ENCODE measurements at places on chromosomes 7 and 10.

DNA sequence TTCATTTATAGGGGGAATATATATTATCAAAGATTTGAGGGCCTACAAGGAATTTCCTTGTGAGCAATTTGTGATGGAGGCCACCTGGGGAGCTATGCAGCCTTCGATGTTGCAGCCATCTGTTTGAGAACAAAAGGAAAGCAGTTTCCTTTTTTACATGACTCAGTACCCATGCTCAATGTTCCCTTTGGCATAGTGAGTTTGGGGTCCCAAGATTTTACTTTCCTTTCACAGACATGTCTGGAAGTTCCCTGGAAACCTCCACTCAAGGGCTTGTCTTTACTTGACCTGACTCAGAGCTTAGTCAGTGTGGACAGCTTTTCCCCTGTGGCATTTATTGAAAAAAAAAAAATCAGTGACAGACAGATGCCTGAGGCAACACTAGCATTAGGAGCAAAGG lies 73.5 kb upstream of the VIPR2 start:
- no peak for DNase-seq

- no peak for DNase-seq
Observed at GRCh38 chr7:102044641-102044983, 227.2 kb downstream of the CUX1 start.

DNA sequence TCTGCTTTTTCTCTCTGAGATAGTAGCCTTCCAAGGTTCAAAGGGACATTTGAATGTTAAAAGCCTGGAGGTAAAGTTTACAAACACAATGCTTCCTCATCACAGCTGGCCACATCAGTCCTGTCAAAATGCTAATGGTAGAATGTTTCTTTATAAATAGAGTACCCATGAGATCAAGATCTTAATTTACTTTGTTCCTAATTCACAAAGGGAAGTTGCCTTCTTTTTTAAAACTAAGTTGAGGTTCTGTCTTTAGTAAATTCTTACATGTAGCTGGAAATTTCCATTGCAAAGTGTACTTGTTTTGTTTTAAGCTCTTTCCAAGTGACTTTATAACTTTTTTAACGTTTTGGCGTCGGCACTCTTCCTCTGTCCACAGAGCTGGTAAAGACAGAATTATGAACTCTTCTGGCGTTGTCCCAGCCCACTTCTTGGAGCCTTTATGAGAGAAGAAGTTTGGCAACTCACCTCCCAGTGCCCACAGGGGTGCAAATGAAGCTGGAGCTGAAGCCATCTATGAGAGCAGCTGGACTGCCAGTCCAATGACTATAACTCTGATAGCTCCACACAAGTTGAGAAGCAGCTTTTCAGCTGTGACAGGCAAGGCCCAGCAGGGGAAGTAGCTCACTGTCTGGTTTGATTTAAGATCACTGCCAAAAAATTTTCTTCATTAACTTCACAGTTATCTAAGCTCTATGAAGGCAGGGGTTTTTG lies 23.3 kb downstream of the FZD1 start:
- peak; percentile 9 for DNase-seq

DNA sequence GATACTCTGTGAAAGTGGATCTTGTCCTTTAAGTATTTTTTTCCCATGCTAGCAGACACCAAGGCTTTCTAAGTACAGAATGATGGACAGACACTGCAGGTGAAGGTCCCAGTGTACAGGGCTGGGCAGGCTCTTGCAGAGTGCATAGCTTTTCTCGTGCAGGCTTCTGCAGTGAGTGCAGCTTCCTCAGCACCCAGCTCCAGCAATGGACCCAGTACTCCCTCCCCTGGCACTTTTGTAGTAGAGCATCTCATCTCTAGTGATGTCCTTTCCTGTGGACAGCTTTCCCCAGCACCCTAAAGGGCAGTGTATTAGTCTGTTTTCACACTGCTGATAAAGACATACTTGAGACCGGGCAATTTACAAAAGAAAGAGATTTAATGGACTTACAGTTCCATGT lies 104.3 kb downstream of the CUL2 start:
- DNase-seq, result no peak

DNA sequence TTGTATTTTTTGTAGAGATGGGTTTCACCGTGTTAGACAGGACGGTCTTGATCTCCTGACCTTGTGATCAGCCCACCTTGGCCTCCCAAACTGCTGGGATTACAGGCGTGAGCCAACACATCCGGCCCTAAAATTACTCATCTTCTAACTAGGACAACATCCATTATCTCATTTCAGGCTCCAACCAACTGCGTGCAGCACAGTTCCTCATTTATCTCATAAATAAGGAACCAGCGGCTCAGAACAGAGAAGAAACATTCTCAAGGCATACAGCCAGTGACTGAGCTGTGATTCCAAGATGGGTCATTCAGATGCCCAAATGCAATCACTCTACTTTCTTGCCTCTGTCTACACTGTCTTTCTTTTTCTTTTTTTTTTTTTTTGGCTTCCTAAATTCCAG lies 356.1 kb downstream of the ELMO1 start:
- no peak for DNase-seq

- DNase-seq, result peak; percentile 1
Observed at GRCh38 chr7:2978408-2978807, 65.3 kb downstream of the CARD11 start.

DNA sequence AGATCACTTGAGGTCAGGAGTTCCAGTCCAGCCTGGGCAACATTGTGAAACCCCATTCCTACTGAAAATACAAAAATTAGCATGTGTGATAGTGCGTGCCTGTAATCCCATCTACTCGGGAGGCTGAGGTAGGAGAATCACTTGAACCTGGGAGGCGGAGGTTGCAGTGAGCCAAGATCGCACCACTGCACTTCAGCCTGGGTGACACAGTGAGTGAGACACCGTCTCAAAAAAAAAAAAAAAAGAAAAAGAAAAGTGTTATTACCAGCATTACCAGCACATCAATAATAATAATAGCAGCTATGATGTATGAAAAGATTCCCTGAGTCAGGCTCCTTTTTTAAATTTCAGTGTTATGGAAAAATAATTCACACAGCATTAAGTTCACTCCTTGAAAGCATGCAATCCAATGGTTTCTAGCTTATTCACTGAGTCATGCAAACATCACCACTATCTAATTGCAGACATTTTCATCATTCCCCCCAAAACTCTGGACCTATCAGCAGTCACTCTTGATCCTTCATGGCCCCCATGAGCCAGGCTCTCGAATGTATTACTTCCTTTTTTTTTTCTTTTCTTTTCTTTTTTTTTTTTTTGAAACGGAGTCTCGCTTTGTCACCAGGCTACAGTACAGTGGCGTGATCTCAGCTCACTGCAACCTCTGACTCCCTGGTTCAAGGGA lies 228.4 kb downstream of the FANK1 start:
- DNase-seq, result no peak

DNA sequence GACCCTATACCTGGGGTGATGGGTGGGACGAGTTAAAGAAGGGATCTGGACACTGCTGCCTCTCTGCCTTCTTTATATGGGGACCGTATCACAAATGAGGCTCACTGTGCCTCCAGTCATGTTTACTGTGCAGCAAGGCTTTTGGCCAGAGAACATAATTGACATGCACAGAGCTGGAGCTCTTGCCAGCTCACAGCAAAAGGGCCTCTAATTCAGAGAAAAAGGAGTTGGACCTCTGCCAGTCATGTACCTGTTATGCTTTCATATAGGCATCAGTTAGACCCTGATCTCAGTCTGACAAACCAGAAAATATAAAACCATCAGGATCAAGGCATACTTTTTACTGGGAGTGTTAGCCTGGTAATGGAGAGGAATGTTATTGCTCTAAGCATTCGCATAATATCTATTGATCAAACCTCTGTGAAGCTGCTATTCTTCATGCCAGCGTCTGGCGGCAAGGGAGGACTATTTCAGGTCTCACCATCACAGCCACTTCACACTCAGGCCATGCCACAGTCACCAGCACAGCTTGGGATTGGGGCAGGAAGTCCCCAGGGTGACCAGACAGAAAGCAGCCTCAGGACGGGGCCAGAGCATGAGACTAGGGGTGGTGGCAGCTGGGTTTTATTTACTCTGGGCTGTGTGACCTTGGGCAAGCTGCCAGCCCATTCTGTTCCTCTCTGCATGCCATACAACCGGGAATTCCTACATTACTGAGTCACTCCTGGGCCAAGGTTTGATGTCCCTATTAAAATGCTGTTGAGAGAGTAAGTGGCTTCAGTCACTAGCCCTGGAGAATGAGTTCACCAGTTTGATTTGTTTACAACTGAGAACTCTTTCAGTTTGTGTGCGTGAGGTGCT lies 90.1 kb downstream of the NPSR1 start:
- DNase-seq, result peak; percentile 73

DNA sequence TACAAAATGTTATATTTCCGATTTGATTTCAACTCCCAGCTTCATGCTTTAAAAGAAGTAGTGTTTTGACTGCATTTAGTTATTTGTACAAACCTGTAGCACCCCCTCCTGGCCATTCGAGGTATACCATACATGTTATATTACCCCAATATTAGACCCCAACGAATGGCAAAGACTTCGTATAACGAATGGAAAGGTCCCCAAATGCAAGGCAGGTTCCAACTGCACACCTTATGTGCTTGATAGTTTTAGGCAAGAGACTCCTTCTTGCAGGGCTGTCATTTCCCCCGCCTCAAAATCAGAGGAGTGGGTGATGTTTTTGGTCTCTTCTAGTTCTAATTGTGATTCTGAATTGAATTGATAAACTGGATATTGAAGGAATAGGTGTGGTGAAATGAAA lies 101.1 kb upstream of the TARP start:
- DNase-seq, result peak; percentile 22

DNA sequence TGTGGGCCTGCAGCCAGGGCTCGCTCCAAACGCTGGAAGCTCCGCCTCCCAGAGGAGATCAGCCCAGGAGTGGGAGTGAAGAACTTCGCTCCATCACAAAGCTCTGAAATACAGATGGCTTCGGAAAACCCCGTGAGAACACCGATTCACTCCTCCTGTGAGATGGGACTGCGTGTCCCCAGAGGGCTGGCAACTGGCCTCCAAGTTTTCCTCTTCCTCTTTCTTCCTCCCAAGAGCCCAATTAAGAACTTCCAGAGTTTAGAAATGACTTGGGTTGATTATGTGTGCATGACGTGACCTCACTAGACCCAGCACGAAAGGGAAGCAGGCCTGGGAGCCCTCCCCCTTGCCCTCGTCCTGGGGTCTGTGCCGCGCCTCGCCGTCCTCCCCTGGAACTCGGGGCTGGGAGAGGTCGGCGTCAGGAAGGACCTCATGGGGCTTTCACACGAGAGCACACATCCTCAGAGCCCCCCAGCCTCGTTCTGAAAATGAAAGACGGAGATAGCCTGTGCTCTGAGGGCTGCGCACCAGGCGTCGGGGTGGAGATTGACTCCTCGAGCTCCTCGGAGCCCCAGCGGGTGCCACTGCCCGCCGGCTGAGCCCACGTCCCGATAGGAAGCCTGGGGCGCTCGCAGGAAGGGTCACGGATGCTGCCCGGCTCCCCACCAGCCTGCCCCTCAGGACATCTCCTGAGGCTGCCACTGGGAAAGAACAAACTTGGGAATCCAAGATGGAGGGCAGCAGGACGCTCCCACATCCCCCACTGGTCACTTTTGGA lies 37.8 kb downstream of the PTPRN2 start:
- DNase-seq, result no peak

DNA sequence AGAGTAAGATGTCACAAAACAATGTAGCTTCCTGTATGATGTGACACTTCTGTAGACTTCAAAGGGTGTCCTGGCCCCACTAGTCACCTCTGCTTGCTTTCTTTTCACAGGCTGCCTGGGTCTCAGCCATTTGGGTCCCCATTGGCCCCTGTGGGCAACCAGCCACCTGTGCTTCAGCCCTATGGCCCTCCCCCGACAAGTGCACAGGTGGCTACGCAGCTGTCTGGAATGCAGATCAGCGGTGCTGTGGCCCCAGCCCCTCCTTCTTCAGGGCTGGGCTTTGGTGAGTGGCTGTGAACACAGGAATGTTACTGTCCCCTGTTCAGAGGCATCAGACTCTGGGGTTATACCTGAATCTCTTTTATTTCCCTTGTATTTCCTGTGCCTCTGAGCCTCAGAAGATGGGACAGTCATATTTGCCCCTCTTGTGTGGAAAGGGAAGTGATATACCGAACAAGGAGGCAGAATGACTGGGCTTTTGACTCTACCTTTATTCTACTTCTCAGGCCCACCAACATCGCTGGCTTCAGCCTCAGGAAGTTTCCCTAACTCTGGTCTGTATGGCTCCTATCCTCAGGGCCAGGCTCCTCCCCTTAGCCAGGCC lies 15.4 kb downstream of the SEC24C start:
- DNase-seq, result no peak

DNA sequence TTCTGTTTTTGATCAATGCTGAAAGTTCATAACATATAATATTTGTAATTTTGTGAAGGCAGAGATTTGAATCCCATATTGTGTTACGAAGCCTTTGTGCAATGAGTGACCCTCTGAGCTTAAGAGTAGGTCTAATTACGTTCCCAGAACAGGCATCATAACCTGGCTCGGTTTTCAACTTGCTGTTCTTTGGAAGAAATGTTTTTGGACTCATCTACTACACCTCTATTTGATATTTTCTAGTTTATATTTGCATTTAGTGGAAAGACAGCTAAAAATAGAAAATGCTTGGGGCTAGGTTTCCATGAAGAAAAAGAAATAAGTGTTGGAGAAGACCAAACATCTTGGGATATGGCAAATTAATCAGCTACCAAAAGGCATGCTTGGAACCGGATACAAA lies 234.8 kb downstream of the AGMO start:
- no peak for DNase-seq

DNA sequence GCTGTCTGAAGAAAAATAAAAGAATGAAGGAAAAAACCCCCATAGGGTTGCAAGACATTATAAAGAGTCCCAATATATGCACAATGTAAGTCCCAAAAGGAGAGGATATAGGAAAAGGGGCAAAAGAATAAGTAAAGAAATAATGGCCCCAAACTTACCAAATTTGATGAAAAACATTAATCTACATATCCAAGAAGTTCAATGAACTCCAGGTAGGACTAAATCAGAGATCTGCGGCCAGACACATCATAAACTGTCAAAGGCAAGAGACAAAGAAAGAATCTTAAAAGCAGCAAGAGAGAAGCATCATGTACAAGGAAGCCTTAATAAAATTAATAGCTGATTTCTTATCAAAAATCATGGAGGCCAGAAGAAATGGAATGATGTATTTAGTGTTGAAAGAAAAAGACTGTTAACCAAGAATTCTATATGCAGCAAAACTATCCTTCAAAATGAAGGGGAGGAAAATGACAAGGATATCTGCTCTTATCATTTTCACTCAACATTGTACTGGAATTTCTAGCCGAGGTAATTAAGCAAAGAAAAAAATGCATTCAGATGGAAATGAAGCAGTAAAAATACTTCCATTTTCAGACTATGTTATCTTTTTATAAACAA lies 95.7 kb upstream of the GLI3 start:
- no peak for DNase-seq

- no peak for DNase-seq
Observed at GRCh38 chr7:36308031-36308430, 81.6 kb upstream of the ANLN start.

GRCh38 chr10:48366261-48366660 lies 59.8 kb downstream of the MAPK8 start:
- DNase-seq, result no peak

GRCh38 chr7:90312745-90313144 lies 8.4 kb downstream of the FAM237B start:
- no peak for DNase-seq

DNA sequence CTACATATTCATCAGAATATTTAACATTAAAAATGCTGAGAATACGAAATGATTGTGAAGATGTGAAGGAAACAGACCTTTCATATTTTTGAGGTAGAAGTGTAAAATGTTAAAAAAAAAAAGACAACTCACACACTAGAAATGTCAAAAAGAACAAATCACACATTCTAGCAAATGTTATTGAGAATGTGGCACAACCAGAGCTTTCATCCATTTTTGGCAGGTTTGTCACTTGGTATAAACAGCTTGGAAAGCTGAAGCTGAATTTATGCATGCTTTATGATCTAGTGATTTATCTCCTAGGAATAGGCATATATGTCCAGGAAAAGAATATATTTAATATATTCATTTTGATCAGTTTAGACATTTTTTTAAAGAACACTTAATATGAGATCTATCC lies 784.9 kb upstream of the GHITM start:
- no peak for DNase-seq
